ENCODE measurements at places on chromosomes 11 and 22.

- peak; percentile 35 for DNase-seq
These were observed 7.6 kb downstream of the CYB5R2 start for GRCh38 chr11:7665473-7666291.

DNA sequence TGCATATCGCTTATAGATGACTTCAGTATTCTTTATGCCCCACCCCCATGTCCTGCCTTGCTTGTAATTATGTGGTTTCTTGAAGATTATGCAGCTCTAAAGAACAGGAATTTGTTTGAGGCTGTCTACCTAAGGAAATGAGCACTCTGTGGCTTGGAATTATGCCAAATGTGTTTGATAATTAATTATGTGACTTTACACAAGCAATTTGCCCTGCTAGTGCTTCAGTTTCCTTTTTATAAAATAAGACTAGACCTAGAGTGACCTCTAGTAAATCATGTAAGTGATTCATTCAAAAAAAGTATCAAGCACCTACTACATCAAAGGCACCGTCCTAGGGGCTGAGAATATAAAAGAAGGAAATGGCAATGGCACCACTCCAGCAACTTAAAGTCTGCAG is 491.5 kb upstream of the KIRREL3 start:
- peak; percentile 76 for DNase-seq

DNA sequence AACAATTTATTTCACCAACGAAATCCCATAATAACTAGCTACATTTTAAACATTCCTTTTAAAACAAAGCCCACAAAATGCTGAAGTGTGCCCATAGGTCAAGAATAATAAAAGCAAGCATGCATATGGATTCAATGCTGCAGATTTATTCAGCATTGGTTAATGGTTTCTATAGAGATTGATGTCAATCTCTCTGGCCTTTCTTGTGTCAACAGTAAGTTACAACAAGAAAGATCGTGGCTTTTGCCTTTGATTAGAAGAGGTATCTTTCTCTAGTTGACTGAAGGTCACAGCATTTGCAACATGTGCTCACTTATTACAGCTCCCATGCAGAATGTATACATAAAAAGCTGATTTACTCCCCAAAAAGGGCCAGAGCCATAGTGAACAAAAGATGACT is 1.4 kb upstream of the SOX6 start:
- DNase-seq: no peak

DNA sequence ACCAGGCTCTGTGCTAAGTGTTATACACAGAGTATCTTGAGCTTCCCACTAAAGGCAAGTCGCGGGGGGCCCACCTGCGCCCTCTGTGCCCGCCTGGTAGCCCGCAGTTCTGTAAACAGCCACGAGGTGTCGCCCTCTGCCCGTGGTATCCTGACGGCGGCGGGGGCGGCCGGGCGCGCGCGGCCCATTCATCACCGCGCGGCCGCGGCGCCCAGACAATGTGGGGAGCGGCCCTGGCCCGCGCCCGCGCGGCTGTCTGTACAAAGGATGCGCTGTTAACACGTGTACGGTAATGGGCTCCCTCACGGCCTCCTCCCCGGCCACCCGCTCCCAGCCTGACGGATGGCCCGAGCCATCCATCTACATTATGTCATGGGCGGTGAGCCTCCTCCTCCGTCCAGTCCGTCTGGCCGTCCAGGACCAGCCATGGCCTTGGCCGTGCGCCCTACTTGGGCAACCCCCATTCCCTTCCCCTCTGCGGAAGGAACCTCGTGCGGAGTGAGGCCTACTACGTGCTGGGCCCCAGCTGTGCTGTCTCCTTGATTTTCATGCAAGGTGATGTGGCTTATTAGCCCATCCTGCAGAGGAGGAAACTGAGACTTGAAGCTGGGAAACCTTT is 99.4 kb downstream of the MIAT start:
- DNase-seq: peak; percentile 16

DNA sequence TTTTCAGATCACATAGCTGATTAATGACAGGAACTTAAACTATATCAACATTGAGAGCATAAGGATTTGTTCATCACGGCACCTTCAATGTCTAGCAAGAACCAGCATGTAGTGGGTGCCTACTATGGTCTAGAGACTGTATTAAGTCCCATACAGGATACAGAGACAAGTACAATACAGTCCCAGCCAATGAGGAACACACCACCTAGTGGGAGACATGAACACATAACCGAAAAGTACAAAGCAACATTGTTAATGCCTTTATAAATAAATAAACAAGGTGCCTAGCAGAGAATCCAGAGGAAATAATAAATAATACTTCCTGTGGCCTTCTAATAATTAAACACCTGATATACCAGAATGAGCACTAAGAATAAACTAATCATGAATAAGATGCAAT is 87.7 kb upstream of the OPCML start:
- no peak for DNase-seq

- peak; percentile 26 for DNase-seq
These were observed 48.7 kb downstream of the TSPAN18 start for GRCh38 chr11:44775366-44775984.

GRCh38 chr22:33922349-33922681 is 2.0 kb upstream of the LARGE1 start:
- DNase-seq: peak; percentile 30

- DNase-seq: peak; percentile 59
These were observed 22.0 kb upstream of the TLCD5 start for GRCh38 chr11:120303004-120303637.
